ENCODE measurements at places on chromosomes 12 and 14.

GRCh38 chr12:123681605-123682004 lies 10.7 kb downstream of the TCTN2 start:
- no peak for DNase-seq

- no peak for DNase-seq
Measured at GRCh38 chr12:24718617-24719016, 230.3 kb downstream of the BCAT1 start.

- DNase-seq, result peak; percentile 24
Measured at GRCh38 chr12:460261-461230, 807 bp downstream of the B4GALNT3 start.

DNA sequence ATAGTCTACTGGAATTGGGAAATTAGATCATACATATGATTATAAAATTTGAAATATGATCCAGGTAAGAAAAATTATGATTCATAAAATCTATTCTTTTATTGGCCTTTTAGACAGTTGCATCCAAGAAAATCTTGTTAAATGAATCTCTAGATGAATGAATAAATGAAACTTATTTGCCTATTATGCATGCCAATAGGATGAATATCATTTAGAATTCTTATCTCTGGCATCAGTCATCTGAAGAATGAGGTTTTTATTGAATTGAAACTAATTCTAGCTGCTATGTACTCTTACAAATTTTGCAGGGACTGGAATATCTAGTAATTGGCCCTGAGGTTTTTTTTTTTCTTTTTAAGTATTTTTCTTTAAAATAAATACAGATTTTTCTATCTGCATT lies 475.5 kb downstream of the NAV3 start:
- no peak for DNase-seq

GRCh38 chr12:13962699-13963098 lies 18.7 kb downstream of the GRIN2B start:
- DNase-seq, result no peak

- DNase-seq, result no peak
Measured at GRCh38 chr14:20434701-20435581, 1.0 kb downstream of the KLHL33 start.

DNA sequence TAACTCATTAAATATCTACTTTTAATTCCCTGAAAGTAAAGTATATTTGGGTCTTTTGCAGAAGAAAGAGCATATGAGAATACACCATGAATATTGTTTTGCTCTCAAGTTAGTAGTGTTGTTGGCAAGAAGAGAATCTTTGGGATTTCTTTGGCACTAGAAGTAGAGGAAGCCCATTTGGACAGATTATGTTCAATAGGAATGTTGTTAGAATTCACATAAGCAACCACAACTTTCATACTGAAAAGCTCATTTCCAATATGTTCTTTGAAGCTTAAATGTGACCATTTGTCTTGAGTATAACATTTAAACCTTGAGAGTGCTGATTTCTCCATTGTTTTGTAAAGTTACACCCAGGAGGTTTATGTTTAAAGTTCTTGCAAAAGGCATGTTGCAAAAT lies 37.6 kb downstream of the PLEKHG7 start:
- DNase-seq, result no peak

DNA sequence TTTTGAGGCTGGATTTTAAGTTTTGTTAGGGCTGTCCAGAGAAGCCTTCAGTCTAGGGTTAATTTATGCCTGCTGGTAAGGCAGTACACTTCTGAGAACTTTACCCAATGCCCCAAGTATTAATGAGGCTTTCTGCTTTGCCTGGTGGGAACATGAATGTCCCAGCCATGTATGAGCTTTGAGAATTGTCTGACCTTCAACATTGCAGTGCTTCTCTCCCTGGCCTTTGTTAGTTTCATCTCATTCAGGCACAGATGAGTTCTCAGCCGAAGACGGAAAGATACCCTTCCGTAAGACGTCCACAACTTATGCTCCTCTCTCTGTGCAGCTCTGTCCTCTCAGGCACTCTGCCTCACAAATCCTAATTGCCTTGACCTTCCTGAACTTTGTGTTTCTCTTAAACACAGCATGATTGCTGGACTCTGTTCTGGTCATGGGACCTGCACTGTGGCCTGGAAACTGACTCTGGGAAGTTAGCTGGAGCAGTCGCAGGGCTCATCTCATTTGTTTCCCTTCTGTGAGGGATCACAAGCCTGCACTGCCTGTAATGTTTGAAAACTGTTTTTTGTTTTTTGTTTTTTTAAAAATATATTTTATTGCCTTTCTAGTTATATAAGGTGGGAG lies 15.7 kb downstream of the CHPT1 start:
- DNase-seq, result no peak

DNA sequence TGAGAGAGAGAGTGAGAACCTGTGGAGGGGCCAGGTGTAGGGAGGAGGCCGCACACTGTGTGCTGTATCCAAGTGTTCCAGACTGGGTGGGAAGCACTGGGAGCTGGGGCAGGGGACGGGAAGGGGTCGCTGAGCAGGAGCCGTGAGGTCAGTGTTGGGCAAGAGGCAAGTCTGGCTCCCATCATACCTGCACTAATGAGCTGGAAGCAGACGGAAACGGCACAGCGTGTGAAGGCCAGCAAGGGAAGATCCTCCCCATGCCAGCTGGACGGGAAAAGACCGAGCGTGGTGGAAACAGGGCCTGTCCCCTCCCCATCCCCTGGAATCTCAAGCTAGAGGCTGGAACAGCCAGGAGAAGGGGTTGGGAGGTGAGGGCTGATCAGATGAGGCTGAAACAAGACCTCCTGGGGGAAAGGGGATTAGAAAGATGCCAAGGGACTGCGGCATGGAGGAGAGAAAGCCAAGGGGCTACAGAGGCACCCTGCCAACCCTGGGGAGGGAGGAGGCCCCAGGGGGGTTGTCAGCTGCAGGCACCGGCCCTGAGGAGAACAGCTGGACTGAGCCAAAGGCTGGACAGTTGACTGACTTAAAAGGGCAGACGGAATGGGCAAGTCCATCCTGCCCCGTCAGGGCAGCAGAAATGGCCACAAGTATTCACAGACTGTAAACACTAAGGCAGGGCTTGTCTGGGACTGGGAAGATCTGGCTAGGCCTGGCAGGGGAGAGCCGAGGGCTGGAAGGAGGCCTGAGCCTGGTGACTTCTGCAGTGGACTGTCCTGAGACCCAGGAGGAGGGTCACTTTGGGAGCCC lies 19.0 kb upstream of the LTBP2 start:
- no peak for DNase-seq

- DNase-seq, result no peak
Measured at GRCh38 chr14:64877846-64878245, 1.9 kb downstream of the SPTB start.

DNA sequence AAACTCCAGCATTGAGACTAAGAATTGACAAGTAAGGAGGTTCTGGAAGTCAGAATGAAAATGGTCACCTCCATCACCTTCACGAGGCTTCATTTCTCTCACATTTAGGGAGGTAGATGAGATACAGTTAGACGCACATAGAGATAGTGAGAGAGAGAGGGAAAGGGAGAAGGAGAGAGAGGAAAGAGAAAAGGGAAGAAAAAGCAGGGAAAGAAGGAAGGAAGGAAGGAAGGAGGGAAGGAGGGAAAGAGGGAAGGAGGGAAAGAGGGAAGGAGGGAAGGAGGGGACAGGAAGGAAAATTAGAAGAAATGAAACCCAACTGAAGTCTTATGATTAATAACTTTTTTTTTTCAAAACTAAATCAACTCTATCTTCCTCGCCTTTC lies 10.7 kb upstream of the FOXG1 start:
- no peak for DNase-seq

- no peak for DNase-seq
Measured at GRCh38 chr14:92692822-92693226, 55.6 kb downstream of the LGMN start.

DNA sequence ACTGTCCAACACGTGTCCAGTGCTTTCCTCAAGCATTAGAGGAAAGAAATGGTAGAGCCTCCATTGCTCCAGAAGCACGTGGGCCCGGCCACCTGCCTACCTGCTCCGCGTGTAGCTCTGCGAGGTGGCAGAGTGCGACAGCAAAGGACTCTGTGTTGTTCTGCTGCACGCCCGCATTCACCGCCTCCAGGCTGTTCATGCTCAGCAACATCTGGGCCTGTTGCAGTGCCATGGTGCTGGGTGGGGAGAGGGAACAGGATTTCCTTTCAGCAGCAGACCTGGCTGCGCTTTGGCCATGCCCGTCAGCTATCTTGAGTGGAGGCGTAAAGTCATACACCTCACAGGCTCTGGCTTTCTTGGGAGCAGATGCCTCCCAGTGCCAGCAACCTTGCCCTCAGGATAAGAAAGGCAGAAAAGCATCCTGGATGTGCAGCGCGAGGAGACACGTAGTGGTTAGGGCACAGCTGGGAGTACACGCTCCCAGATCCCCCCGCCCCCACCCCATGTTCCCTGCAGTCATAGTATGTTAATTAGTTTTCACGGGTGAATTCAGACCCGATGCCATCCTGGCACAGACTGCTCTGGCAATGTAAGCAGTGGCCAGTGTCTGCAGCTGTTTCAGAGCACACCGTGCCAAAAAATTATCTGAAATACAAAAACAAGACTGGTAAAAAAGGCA lies 25.1 kb downstream of the ANAPC5 start:
- no peak for DNase-seq

DNA sequence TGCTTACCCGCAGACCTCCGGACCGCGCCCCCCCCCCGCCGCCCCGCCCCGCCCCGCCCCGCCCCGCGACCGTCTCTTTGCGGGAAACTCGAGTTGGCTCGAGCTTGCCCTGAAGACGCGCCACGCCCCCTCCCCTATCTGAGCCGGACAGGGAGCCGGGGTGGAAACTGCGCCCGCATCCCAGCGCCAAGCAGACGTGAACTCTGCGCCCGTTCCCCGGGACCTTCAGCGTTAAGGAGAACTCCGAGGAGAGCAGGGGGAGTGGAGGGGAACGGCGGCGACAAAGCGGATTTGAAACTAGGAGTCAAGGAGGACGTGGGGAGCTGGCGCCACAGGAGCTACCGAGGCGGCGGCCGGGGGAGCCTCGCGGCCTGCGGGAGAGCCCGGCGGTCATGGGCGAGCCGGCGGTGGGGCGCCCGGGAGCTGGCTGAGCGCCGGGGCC lies at the start of gene KCNK13:
Gene KCNK13 (plus strand): TSS at position 310 of the 442 bp plus-strand sequence. CDS start 212 bp downstream, outside the sequence.
- peak; percentile 24 for DNase-seq

DNA sequence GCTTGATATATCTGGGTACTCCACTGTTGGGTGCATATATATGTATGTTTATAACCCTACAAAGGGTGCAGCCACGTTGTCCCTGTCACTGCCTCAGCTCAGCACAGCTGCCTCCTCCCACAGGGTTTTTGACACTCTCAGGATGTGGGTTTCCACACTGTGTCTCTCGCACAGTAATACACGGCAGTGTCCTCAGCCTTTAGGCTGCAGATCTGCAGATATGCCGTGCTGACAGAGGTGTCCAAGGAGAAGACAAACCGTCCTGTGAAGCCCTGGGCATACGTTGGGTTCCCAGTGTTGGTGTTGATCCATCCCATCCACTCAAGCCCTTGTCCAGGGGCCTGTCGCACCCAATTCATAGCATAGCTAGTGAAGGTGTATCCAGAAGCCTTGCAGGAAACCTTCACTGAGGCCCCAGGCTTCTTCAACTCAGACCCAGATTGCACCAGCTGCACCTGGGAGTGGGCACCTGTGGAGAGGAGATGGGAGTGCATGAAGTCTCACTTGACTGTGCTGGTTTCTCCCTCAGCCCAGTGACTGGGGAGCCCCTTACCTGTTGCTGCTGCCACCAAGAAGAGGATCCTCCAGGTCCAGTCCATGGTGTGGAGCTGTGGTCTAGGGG lies 498.7 kb downstream of the TMEM121 start:
- DNase-seq, result no peak

GRCh38 chr14:54769951-54770863 lies 132.4 kb downstream of the GCH1 start:
- DNase-seq, result no peak

DNA sequence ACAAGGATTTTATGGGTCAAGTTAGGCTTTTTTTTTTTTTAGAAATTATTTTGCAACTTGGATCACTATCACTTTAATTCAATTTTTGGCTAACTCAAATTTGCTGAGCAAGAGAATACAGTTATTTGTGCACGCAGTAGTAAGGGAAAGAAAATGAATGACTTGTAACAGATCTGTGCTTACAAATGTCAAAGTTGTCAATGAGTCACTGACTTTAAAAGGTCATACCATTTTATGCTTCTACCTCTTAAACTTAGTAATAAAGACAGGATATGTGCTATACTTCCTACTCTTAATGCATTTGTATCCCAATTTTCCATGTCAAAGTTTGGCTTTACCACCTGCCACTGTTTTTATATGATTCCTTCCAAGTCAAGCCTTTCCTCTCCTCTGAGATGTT lies 131.1 kb upstream of the FBXO33 start:
- DNase-seq, result no peak

DNA sequence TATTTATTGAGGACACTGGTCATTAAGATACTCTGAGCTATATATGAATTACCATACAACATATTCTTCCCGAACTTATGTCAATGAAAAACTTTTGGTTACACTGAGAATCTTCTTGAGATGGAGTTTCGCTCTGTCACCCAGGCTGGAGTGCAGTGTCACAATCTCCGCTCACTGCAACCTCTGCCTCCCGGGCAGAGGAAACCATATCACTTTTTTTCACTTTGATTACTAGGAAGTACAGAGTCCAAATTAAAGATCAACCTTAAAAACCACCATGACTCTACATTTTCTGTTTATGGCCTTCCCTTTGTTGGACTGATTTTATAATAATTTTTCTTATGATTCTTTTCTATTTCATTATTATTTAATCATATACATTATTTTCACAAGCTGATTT lies 336.5 kb downstream of the FSCB start:
- DNase-seq, result no peak

DNA sequence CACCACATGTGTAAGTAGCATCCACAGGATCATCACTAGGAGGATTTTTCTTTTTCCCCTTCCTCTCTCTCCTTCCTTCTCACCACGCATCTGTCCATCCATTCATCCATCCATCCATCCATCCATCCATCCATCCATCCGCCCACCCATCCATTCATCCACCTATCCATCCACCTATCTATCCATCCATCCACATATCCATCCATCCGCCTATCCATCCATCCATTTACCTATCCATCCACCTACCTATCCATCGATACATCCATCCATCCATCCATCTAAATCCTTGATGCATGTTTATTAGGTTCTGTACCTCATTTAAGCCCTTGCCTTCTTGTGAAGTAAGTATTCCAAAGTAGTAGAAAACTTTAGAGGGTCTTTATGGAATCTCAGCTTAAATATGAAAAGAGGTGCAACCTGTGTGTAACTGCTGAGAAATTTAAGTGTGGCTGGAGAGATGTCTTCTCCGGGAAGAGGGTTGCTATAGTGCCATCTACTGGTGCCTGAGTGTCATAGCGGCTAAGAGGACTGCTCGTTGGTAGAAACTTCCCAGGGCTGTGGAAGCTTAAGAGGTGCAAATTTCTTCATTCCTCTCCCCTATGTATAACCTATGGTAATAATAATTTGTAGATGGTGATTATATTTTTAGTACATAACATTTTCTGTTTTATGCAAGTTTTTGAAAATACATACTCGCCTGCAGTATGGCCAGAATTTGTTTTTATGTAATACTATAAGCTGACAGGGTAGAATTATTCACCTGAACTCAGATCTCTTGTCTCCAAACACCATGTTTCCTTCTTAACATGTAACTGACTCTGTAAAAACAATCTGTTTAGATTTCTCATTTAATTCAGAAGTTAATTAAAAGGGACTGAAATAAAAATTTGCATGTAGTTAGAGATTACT lies 46.0 kb downstream of the MYO1H start:
- peak; percentile 17 for DNase-seq

- no peak for DNase-seq
Measured at GRCh38 chr12:47247418-47247817, 167.7 kb upstream of the AMIGO2 start.

- no peak for DNase-seq
Measured at GRCh38 chr12:29608581-29608980, 111.1 kb upstream of the OVCH1 start.

GRCh38 chr12:111339321-111339938 lies 29.5 kb downstream of the PHETA1 start:
- DNase-seq, result no peak
